ENCODE measurements at places on chromosomes 2 and 18. TPM values are rescaled to one million over a fixed set of nuclear protein-coding genes. Genes with fewer than 3 reads are reported as not detected.
A peak's percentile ranks its signal among the peaks of the same experiment; 100 is the strongest.

- H3K4me3 ChIP-seq: no peak overlapping the region
- no peak for DNase-seq
- peaks cover 29% of the 10 kb centered on the region for H3K4me1 ChIP-seq
- H3K36me3 ChIP-seq: no peaks in the 10 kb centered on the region
- peaks cover 76% of the 10 kb centered on the region for H3K27me3 ChIP-seq
- peak overlapping the region; percentile 85 for H3K27ac ChIP-seq
These were observed 5.0 kb downstream of the DLX1 start for GRCh38 chr2:172090044-172090961.

GRCh38 chr18:76390452-76391035 lies 104.5 kb downstream of the ZNF516 start:
- no peak overlapping the region for H3K4me3 ChIP-seq
- DNase-seq: no peak
- H3K27ac ChIP-seq: no peak overlapping the region
- peaks cover 2% of the 10 kb centered on the region for H3K36me3 ChIP-seq
- no peaks in the 10 kb centered on the region for H3K27me3 ChIP-seq

GRCh38 chr2:47014564-47015051 lies 99.0 kb upstream of the MCFD2 start:
- peaks cover 6% of the 10 kb centered on the region for H3K4me1 ChIP-seq
- H3K4me3 ChIP-seq: no peak overlapping the region
- DNase-seq: no peak
- peak overlapping the region; percentile 86 for H3K27ac ChIP-seq
- no peaks in the 10 kb centered on the region for H3K27me3 ChIP-seq
- H3K36me3 ChIP-seq: peaks cover 10% of the 10 kb centered on the region

Gene ALPG
- not detected for total RNA-seq

- H3K4me3 ChIP-seq: no peak overlapping the region
- no peak for DNase-seq
- H3K36me3 ChIP-seq: no peaks in the 10 kb centered on the region
- H3K27ac ChIP-seq: no peak overlapping the region
- peaks cover 35% of the 10 kb centered on the region for H3K27me3 ChIP-seq
These were observed 122.1 kb downstream of the CELF4 start for GRCh38 chr18:37443325-37444055.

GRCh38 chr2:43559391-43560230 lies 36.2 kb downstream of the THADA start:
- peak overlapping the region; percentile 25 for H3K4me3 ChIP-seq
- DNase-seq: no peak
- peaks cover 28% of the 10 kb centered on the region for H3K4me1 ChIP-seq
- H3K27ac ChIP-seq: peak overlapping the region; percentile 84
- no peaks in the 10 kb centered on the region for H3K27me3 ChIP-seq
- peaks cover 7% of the 10 kb centered on the region for H3K36me3 ChIP-seq

Gene LBX2
- total RNA-seq: not detected

- H3K27me3 ChIP-seq: no peaks in the 10 kb centered on the region
- H3K27ac ChIP-seq: peak overlapping the region; percentile 97
- H3K4me3 ChIP-seq: peak overlapping the region; percentile 95
- DNase-seq: no peak
- H3K36me3 ChIP-seq: no peaks in the 10 kb centered on the region
These were observed 1.3 kb upstream of the USP34 start for GRCh38 chr2:61471905-61472805.

GRCh38 chr2:97267411-97268074 lies 154.6 kb downstream of the ANKRD36 start:
- no peaks in the 10 kb centered on the region for H3K27me3 ChIP-seq
- peak; percentile 9 for DNase-seq
- H3K4me3 ChIP-seq: no peak overlapping the region
- no peaks in the 10 kb centered on the region for H3K4me1 ChIP-seq
- H3K27ac ChIP-seq: no peak overlapping the region
- no peaks in the 10 kb centered on the region for H3K36me3 ChIP-seq

DNA sequence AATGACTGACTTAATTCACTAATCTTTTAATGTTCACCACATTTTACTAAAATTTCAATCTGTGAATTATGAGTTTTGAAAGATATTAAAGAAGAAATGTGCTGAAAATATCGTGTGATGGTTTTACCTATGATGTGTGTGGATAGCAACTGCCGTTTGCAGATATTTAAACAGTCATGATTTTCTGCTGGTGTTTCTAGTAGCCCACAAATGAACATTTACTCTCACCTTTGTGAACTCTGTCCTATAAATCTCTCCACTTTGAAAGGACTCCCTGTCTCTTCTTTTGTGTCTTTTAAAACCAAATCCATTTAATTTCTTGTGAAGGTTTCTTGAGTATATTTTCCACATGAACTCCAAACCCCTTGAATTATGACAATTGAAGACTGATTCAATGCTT lies 771.2 kb upstream of the SALL3 start:
- H3K4me3 ChIP-seq: no peak overlapping the region
- DNase-seq: no peak

GRCh38 chr2:9423922-9424272 lies 443 bp downstream of the CPSF3 start:
- no peaks in the 10 kb centered on the region for H3K27me3 ChIP-seq
- no peak overlapping the region for H3K4me3 ChIP-seq
- no peak overlapping the region for H3K27ac ChIP-seq

Measured in T-helper 17 cell (primary cell).